Kidney capillary endothelial cell (primary cell): ENCODE measurements at places on chromosomes 12 and 14.

DNA sequence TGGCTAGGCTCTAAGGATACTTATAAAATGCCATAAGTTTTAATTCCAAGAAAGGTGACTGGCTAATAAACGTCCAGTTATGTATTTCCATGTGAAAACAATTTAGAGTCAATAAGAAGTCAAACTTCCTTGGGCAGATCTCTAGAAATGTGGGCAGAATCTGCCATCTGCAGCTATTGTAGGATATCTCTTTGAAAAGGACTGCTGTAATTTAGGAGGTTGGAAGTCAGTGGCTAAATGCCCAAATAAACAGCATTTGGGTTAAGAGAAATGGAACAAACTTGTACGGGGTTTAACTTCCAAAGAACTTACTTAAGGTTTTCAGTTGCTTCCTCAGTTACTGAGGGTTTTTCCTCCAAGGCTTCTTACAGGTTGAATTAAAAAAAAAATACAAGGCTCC, 121.6 kb downstream of the FIGNL2 start:
- no peak for DNase-seq

DNA sequence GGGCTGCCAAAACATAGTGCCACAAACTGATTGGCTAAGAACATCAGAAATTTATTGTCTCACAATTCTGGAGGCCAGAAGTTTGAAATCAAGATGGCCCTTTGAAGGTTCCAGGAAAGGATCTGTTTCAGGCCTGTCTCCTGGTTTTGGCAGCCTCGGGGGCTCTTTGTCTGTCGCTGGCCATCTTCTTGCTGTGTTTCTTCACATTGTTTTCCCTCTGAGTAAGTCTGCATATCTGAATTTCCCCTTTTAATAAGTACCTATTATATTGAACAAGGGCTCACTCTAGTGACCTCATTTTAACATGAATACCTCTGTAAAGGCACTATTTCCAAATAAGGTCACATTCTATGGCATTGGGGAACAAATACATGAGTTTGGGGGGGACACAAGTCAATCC, 467.1 kb upstream of the MGAT4C start:
- no peak for DNase-seq

DNA sequence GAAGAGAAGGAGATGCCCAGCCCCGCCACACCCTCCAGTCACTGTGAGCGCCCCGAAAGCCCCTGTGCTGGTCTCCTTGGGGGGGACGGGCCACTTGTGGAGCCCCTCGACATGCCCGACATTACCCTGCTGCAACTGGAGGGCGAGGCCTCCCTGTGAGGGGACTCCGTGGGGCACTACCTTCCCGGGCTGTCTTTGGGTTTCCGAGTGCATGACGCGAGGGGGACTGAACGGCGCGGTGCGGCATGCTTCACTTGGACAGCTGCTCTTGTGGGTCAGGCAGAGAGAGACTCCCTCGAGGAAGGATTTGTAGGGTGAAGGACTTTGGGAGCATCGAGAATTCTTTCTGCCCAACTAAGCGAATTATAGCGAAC, 1.1 kb downstream of the CCDC184 start:
- no peak for DNase-seq

DNA sequence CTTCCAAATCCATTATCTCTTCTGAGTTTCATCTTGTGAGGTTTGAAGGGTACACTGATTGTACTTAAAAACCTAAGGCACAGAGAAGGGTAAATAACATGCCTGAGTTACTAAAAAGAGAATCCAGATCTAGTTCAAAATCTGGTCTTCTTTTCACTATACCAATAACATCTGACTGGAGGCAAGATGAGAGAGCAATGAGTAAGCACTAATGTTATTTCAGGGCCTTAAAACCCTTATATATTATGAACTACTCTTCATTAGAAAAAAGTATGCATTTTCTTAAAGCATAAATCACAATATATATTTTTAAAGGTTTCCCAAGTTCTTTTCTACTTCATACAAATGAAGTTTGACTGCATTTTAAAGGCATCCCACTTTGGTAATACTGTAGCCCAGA, 60.2 kb downstream of the GXYLT1 start:
- no peak for DNase-seq

- DNase-seq, result no peak
Measured at GRCh38 chr14:102189874-102190273, 50.2 kb downstream of the WDR20 start.

DNA sequence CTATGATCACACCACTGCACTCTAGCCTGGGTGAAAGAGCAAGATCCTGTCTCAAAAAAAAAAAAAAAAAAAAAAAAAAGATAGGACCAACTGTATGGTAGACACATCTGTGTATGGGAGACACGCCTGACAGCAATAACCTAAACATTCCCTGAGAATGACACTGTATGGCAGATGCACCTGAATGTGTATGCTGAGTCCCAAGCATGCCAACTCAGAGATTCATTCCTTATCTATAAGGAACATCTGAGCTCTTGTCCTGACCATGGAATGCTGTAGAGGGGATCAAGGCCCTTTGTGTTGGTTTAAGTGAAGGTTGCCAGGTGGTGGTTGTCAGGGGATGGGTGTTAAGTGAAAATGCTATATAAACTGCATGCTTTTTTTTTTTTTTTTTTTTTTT, 19.2 kb upstream of the LGALS3 start:
- DNase-seq, result no peak

- no peak for DNase-seq
Measured at GRCh38 chr12:574475-575128, 88.6 kb downstream of the NINJ2 start.

GRCh38 chr14:58492044-58492443, 64.5 kb downstream of the KIAA0586 start:
- DNase-seq, result no peak

DNA sequence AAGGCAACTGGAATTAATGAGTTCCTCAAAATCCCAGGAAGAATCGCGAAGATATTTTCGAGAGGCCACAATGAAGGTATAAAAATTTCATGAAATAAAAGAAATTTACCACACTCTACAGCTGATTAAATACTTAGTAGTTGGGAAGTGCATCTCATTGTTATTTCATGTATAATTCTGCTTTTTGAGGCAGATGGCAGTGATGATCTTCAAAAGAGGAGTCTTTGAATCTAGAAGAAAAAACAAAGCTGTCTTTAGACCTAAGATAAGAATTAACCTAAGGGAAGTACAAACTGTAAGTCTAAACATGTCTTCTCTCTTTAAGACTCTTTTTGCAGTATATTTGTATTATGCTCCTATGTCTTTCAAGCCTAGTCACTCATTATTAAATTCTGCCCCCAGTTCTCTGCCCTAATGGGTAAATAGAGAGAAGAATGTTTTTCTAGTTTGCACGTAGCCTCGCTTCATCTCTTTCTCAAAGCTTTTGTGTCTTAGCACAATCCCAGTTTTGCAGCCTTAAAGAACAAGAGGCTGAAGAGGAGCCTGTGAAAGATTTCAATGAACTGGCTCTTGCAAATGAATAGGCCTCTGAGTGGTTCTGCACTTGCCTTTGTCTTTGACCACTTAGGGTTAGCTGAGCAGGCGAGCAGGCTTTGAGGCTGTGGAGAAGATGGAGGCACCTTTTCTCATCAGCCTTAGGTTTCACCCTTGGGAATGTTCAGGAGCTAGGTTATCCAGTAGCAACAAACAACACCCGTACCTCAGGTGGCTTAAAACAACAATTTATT, 32.7 kb downstream of the CFAP54 start:
- no peak for DNase-seq

- no peak for DNase-seq
Measured at GRCh38 chr14:74927225-74927624, 4.2 kb upstream of the RPS6KL1 start.
